ENCODE measurements at places on chromosomes 6 and 20.

DNA sequence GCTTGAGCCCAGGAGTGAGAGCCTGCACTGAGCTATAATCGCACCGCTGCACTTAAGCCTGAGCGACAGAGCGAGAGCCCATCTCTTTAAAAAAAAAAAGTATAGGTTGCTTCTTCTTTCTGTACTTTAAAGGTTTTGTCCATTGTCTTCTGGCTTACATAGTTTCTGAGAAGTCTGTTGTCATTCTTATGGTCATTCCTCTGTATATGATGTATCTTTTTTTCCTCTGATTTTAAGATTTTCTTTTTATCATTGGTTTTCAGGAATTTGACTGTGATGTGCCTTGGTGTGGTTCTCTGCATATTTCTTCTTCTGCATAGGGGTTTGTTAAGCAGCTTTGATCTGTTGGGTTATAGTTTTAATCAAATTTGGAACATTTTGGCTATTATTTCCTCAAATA is 29.1 kb downstream of the QRSL1 start:
- DNase-seq = no peak

DNA sequence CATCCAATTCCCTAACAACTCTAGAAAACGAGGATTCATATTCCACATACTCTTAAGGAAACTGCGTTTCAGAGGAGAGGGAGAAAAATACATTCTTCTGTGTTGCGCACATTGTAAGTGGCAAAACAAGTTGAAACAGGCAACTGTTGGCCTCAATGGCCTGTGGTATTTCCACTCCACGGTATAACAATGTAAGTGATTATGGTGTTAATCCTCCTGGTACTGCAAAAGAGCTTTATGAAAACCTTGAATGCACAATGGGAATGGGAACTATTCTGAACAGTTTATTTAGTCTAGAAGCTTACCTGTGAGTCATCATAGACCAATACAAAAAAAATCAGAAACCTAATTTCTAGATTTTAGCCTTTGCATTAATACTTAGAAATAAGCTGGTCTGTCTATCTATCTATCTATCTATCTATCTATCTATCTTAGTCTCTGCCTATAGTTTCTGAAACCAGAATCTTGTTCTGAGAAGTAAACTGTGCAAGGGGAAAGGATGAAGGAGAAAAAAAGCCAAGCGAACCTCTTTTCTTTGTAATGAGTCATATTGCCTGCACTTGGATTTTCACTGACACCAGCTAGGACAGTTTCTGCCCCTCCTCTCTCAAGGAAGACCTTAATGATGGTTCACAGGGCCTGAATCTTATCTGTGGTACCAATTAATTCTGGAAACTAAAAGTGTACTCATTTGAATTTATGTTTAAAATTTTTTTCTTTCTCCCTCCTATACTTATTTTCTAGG is 101.5 kb downstream of the RNF144B start:
- DNase-seq = no peak

GRCh38 chr20:57282670-57283361 is 16.4 kb upstream of the BMP7 start:
- peak; percentile 87 for DNase-seq

DNA sequence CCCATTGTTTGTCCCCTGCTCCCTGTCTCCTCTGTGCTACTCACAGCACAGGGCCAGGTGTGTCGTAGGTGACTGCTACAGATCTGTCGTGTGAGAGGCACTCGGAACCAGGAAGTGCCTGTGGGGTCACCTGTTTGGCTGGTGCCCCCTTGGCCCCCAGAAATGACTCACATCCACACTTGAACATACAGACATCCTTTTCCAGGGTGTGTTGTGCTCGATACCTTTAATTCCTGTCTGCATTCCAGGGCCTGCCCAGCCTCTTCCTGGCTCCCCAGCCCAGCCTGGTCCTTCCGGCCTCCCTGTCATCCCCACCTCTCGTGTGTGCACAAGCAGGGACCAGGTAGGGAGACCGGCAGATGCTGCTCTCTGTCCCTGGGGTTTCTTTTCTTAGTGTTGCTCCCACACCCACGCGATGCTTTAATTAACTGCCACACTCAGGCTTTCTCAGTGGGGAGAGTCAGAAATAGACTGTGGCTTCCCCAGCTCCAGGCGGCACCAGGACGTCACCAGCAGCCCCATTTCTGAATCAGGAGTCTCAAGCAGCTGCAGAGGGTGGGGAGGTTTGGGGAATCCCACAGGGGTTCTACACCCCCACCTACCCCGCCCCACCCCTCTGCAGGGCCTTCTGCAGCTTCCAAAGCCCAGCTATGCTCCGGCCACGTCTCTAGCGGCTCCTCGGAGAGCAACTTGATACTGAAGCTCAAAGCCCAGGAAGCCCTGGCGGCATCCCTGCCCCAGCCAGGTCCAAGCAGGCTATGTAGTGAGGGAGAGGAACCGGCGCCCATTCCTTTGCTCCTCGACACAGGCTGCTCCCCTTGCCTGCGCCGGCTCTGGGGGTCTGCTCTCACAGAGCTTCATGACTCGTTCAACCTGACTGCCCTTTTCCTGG is 102.2 kb downstream of the SYCP2 start:
- DNase-seq = no peak

- DNase-seq = no peak
These were observed 109.1 kb downstream of the SASH1 start for GRCh38 chr6:148451690-148452089.

DNA sequence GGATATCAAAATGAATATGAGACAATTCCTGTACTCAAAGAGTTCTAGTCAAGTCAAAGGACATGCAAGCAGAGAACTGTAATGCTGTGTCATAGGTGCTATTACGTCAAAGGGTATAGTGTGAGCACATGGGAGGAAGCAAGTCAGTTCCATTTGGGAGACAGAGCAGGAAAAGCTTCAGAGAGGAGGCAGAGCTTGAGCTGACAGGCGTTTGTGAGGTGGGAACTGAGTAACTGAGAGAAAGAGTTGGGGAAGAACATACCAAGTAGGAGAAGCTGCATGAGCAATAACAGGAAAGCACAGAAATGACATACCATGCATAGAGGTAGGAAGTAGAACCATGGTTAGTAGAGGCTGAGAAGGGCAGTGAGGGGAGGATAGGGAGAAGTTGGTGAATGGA is 15.2 kb upstream of the SSR1 start:
- no peak for DNase-seq

GRCh38 chr20:24766826-24767622 is 182.0 kb upstream of the CST7 start:
- no peak for DNase-seq

- peak; percentile 58 for DNase-seq
These were observed 226.8 kb upstream of the PDE10A start for GRCh38 chr6:165889636-165890403.

- DNase-seq = no peak
These were observed 45.4 kb downstream of the TULP4 start for GRCh38 chr6:158357570-158358216.

DNA sequence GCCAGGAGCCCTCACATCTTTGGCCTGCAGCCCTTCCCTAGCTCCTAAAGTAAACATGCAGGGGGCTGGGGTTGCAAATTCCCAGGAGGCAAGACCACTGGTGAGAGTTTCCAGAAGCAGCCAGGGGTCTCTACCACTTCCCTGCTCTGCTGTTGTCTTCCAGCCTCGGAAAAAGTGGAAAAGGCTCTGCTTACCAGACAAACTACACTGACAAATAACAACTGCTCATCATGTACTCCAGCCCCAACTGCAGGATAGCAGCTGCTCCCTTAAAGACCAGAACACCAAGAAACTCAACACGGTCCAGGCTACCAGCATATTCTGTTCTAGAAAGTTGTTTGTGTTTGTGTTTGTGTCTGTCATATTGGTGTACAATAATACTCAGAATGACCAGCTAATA is 187.5 kb upstream of the MARCKS start:
- no peak for DNase-seq

- no peak for DNase-seq
These were observed 520.9 kb upstream of the CITED2 start for GRCh38 chr6:139895205-139895793.

GRCh38 chr6:91042656-91043055 is 455.8 kb upstream of the MAP3K7 start:
- no peak for DNase-seq

DNA sequence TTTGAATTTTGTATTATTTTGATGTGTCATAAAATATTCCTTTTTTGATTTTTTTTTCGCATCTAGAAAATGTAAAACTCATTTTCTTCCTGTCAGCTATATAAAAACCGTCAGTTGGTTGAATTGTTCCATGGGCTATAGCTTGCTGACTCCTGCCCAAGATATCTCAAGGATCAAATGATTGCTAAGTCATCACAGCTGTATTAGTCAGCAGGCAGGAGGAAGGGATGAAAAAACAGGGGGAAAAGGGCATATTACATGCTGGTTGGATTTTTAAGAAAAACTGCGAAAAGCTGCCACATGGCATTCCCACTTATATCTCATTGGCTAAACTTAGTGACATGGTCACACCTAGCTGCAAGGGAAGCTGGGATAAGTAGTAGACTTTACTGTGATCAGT is 569.9 kb downstream of the BCKDHB start:
- no peak for DNase-seq

- no peak for DNase-seq
These were observed 6.5 kb downstream of the PRPH2 start for GRCh38 chr6:42715871-42716270.

DNA sequence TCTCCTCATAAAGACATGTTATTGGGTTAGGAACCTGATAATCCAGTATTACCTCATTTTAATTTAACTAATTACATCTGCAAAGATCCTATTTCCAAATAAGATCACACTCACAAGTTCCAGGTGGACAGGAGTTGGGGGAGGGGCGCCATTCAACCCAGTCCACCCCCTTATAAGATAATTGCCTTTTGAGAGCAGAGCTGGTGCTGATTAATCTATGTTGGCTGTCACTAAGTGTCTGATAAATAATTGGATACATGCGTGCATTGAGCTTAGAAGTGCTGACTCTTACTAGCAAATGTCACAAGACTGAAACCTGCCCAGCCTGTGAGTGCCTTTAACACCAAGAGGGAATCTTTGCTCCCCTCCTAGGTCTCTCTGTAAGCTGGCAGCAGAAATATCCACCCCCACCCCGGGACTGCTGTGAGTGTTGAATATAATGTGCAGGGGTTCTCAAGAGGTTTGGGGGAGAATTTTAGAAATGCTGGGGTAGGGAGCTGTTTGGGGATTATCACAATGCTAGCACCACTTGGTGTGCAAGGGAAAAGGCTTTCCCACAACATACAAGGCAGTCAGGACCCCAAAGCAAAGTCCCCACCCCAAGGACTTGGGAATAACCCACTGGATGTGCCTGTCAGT is 87.5 kb downstream of the ANKRD60 start:
- no peak for DNase-seq

DNA sequence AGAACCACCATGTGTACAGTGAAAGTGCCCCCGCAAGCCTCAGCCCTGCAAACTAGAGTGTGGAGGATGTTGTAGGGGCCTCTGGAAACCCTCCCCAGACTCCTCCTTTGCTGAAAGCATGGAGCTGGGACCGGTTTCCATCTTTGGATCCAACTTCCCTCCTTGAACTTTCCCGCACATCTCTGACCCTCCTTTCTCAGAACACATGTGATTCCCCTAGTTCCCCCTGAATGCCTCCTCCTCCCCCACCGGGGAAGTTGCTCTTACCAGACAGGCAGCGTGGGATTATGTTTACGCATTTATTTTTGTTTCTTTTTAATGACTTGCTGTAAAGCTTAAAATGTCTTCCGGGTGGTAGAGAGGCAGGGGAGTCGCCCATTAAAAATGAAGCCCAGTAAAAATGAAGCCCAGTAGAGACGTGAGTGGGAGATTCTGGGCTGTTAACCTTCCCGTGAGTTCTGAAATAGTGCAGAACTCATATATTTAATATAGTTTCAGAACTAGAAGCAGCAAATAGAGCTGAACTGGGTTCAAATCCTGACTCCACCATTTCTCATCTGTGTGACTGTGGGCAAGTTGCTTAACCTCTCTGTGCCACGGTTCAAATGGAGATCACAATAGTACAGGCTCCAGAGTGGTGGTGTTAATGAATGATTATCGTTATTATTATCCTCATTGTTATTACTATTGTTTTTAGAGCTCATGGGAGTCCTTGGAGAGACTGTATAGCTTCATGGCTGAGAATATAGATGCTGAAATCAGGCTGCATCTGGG is 8.0 kb upstream of the PTPN1 start:
- DNase-seq = no peak

GRCh38 chr20:38728911-38729642 is 4.8 kb downstream of the SLC32A1 start:
- peak; percentile 70 for DNase-seq

DNA sequence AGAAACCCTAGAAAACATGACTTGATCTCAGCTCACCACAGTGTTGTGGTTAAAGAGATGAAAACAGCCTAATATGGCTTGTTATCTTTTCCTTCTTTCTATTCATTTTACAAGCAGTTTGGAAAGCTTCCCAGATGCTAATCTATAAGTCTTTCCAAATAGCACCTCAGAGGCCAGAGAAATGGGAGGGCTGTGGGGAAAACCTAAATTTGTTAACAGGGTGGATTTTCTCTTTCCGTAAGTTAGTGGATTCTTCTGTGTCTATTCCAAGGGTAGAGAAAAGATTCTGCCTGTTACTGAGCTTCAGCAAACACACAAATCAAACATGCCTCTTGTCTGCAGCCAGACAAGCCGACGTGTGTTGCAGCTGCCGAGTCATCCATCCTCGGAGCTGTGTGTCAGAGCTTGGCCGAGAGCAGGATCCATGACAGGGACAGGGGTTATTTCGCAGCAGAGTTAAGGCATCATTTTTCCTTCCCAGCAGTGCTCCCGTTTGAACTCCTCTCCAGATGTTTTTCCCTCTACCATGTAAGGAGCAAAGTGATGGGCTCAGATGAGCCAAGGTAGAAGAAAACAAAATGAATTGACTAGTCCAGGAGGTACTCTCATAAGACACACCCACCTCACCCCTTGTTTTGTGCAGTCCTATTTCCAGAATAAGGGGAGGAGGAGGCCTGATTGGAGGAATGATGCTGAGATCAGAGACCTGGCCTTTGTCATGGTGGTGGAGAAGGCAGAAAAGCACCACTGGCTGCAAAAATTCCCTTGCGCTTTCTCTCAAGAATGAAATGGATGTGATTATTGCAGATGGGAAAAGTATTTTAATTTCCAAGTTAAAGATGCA is 560.0 kb downstream of the C6orf118 start:
- no peak for DNase-seq

- no peak for DNase-seq
These were observed 141.8 kb upstream of the TENT5A start for GRCh38 chr6:81894306-81894705.

GRCh38 chr20:17223553-17223952 is 3.3 kb upstream of the PCSK2 start:
- no peak for DNase-seq

GRCh38 chr6:15490242-15491100 is 172.4 kb downstream of the DTNBP1 start:
- no peak for DNase-seq

DNA sequence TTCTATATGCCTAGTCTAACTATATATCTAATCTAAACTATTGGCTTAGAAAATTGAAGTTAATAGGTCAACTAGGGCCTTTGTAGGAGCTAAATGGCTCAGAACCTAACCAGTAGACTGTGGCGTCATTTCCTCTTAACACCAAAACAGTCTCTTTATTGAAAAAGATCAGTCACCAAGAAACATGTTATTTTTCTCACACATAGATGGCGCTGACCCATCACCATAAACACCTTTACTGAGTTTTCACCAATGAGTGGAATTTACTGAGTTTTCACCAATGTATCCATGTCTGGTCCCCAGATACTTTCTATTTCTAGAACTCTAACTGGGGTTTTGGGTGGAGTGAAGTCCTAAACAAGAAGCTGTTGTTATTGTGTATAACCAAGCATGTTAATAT is 636.0 kb downstream of the BCKDHB start:
- peak; percentile 4 for DNase-seq

- no peak for DNase-seq
These were observed 15.9 kb downstream of the OR2A4 start for GRCh38 chr6:131685266-131685780.

Data from retina (tissue), 1 donor.